ENCODE measurements at places on chromosomes 13 and 19.

DNA sequence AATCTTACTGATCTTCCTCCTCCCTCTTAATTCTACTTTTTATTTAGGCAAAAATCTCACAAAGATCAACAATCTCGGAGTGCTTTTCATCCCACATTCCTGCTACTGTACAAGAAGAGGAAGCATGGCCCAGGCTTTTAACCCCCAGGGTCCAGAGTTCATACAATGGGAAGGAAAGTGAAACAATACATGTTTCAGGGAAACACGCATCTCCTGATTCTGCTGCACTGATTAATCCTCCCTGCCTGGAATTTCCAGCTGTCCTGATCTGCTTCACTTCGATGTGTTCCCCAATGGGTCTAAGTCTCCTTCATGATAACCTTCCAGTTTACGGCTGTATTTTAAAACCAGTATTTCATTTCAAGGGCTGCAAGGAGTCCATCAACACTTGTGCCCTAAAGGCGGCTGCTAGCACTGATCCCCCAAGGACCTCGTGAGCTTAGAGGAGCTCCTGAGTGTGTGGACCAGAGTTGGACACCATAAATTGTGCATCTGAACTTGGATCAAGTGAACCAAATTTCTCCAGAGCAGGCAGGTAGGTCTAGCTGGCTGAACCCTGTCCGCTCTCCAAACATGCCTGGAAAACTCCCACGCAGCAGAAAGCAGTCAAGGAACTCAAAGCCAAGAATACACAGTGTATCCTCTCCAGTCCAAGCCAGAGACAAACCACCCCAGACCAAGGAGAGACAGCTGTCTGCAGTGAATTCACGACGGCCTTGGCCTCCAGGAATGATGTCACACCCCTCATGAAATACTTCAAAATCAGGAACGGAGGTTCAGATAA is 44.3 kb downstream of the COL4A1 start:
- DNase-seq, result no peak

DNA sequence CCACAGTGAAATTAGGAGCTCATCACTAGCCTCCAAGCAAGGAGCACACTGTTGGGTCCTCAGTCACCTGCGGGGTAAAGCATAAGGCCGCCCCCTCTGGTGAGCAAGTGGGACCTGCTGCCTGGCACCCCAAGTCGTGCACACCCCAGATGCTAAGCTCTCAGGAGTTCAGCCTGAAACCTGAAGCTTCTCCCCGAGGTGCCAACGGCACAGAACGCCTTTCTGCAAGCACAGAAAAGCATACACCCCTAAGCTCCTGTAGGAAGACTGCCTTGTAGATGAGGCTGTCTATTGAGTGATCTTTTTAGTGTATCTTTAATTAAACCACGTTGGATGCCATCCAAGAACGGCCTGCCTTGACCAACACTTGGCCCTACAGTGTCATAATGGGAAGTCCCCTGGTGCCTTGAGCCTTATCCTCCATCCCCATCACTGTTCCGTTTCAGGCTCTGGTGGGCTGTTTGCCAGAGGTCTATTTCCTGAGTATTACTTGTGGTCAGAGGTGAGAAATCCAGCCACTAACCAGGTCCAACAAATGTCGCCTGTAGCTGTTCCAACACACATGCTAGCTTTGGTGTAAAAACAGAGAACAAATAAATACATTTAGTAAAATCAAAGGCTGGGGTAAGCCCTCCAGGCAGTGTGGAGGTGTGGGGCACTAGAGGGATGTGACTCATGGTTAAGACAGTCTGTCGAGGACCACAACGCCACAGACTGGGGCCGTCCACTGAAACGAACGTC is 44.8 kb downstream of the C13orf42 start:
- DNase-seq, result no peak

DNA sequence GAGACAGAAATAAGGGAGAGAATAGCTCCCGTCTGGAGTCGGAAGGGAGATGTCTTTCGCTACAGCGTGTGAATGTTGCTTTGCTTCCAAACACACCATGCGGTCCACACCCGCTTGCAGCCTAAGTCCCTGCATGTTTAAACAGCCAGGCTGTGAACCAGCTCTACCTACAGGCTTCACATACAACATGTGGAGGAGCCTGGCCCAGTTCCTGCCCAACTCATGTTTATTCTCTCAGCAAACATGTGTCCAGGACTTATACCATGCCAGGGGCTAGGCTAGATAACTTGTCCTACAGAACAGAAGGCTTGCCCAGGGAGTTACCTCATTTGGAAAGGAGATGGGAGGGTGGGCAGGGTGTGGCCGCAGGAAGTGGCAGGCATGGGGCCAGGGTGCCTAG is 181.5 kb downstream of the FOXO1 start:
- no peak for DNase-seq

- no peak for DNase-seq
Observed at GRCh38 chr13:99237981-99238662, 20.1 kb downstream of the GPR18 start.

DNA sequence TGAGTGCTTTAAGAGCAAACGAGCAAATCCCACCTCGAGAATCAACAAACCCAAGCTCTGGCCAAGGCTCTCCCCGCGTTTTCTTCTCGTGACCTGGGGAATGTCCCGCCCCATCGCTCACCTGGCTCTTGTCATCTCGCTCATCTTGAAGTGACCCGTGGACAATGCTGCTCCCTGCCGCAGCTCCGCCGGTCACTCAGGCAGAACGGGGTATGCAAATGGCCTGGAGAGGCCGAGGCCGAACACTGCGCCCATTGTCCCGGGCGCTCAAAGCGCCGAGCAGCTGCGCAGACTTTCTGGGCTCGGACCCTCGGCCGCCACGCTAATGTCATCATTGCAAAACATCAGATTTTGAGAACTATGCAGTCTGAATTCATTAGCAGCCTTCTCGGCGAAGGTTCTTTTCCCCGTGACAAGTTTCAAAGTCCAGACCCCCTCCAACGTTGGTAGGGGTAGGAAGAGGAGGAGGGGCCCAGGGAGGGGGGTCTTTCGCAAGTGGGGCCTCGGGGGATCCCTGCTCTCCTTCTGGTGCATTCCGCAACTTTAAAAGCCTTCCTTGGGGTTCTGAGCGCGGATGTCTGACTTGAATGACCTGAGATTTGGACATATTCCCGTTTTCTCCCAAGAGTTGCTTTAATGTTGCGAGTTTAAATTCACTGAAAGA is 39.7 kb downstream of the SOX1 start:
- DNase-seq, result no peak

- DNase-seq, result peak; percentile 44
Observed at GRCh38 chr13:41746259-41746658, 214.7 kb downstream of the VWA8 start.

GRCh38 chr13:77800219-77800618 is 102.7 kb downstream of the SLAIN1 start:
- peak; percentile 20 for DNase-seq

DNA sequence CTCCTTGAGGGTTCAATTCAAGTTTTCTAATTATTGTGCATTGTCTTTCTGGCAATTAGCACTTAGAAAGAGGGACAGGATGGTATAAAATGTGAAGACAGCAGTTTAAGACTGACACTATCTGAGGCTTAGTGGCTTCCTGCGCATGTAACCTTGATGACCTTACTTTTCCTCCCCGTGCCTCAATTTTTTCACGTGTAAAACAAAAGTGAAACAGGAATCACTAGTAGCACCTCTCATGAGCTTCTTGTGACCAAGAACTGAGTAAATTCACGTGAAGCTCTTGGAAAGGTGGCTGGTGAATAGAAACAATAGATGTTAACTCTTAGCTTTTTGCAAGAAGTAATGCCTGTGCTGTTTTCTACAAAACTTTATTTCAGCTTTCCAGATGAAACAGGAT is 233.9 kb downstream of the LMO7 start:
- DNase-seq, result no peak

DNA sequence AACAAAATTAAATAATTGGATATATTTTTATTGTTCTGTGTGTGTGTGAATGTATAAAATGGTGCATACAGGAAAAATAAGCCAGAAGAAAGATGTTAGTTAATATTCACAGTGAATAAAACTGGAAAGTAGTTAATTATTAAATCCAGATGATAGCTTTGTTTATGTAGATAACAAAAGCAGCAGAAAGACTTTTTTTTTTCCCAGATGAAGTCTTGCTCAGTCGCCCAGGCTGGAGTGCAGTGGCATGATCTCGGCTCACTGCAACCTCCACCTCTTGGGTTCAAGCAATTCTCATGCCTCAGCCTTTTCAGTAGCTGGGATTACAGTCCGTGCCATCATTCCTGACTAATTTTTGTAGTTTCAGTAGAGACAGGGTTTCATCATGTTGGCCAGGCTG is 140.1 kb downstream of the ZNF486 start:
- DNase-seq, result no peak

GRCh38 chr13:89610881-89611280 is 1736.6 kb upstream of the MIR17HG start:
- no peak for DNase-seq

GRCh38 chr13:99083981-99084380 is 106.1 kb upstream of the DOCK9 start:
- DNase-seq, result no peak

DNA sequence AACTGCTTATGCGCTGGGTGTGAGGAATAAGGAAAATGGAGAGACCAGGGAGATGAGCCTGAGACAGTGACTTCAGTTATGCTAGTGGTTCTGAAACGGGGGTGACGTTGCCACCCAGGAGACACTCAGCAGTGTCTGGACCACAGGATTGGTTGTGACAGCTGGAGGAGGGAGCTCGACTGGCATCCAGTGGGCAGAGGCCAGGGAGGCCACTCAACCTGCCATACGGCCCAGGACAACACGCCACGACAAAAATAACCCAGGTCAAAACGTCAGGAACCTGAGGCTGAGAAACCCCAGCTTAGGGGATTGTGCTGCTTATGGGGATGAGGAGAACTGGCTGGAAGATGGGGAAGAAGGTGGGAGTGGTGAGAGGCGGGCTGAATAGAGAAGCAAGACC is 10.4 kb downstream of the ZSCAN5A start:
- DNase-seq, result no peak

- DNase-seq, result no peak
Observed at GRCh38 chr13:110650436-110650835, 35.1 kb downstream of the NAXD start.

DNA sequence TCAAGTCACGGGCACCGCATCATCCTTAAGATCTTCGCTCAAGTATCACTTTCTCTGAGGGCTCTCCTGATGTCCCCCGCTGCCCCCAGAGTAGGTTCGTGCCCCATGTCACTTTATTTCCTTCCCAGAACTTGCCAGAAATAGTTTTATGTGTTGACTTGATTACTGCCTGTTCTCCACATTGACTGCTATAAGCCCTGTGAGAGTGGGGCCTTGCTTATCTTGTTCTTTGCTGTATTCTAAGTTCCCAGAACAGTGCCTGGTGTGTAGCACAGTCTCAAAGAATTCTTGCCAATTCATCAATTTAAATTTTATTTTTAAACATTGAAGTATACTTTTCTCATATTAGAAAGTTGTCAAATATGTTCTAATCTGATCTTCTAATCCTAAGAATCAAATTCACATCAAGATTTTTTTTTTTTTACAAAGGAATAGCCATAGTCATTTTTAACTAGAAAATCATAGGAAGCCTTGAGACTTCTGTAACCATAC is 32.1 kb upstream of the GPR183 start:
- DNase-seq, result no peak

DNA sequence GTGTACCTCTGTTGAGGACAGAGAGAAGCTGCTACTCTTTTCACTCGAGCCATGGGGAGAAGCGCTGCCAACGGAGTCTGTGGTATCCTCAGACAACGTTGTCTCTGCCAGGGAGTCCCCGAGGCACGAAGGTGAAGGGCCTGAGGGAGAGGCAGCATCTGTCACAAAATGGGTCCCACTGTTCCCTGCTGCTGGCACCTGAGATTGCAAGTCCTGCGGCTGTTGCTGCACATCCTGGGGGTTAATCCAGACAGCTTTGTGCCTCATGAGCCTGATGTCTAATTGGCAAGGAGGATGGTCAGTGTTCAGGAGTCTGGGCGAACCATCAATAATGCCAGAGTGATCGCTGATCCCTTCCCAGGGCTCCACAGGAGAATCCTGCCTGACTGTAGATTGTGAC is 15.0 kb downstream of the RUBCNL start:
- DNase-seq, result no peak

- DNase-seq, result no peak
Observed at GRCh38 chr13:74103196-74103595, 31.0 kb downstream of the KLF12 start.

GRCh38 chr19:4357921-4358326 is 14.6 kb downstream of the MPND start:
- no peak for DNase-seq

- no peak for DNase-seq
Observed at GRCh38 chr13:76516586-76516985, 369.6 kb downstream of the KCTD12 start.

DNA sequence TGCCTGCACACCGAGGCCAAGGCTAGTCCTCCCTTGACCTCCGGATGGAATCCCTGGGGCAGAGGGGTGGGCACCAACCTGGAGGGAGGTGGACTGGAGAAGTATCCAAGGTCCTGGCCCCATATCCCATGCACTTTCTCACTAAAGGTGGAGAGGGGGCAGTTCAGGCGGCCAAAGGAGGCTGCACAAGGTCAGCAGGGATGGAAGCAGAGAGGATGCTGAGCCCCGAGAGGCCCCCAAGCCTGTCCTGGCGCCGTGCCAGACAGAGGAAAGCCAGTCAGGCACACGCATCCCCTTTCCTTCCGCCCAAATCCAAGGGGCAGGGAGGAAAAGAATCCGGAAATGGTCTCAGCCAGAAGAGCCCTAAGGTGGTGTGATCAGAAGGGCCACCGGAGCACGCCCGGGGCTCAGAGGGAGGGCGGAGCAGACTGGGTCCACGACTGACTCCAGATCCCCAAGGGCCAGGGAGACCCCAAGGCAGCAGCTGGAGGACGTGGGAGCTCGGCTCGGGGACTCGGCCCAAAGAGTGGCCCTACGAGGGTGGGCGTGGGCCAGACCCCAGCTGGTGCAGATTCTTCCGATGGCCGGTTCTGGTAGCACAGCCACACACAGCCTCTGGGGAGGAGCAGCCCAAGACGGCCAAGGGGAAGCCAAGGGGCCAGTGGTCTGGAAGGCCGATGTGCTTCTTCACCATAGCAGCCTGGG is 60.0 kb downstream of the MLLT1 start:
- DNase-seq, result no peak

GRCh38 chr13:47213047-47213446 is 316.2 kb upstream of the HTR2A start:
- DNase-seq, result no peak

DNA sequence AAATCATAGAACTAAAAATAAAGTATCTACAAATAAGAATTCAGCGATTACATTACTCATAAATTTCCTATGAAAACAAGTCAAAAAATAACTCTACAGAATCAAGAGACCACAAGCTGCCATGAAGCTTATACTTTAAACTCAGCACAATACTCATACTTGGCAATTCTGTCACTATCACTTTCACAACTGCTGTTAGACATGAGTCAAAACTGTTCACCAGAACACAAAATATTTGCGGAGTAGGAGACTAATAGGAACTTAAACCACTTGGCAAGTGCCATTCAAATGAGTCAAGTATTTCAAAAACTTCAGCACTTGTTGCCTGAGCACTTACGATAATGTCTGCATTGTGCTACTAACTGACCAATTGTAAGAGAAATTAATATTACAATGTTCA is 387.8 kb upstream of the GPC6 start:
- DNase-seq, result peak; percentile 72

GRCh38 chr13:23394821-23395220 is 38.7 kb downstream of the SACS start:
- DNase-seq, result no peak

GRCh38 chr19:47518139-47518538 is 3.3 kb upstream of the NAPA start:
- DNase-seq, result no peak

Measured in GM03348 (cell line).